ENCODE measurements at places on chromosomes 11 and 22.

- no peak for DNase-seq
These were observed 76.5 kb downstream of the C11orf91 start for GRCh38 chr11:33624083-33624482.

- DNase-seq, result no peak
These were observed 49.5 kb downstream of the VSIG10L2 start for GRCh38 chr11:125995313-125995712.

DNA sequence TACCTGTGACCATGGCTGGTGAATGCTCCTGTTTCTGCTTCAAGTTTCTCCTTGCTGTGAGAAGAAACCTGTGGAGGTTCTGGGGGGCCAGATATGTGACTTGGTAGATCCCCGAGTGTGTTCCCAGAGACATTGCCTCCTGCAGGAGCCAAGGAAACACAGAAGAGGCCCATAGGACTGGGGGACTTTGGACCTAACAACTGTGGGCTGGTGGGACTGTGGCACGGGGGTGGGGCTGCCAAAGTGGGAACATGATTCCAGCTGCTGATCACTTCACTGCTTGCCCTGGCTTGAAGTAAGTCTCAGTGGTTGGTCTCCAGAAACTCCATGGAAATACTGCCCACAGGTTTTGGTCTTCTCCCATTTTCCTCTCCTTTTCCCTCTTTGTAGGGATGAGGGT lies 4.1 kb upstream of the NR1H3 start:
- DNase-seq, result no peak

- no peak for DNase-seq
These were observed 531.8 kb upstream of the CADM1 start for GRCh38 chr11:116035977-116036376.

- no peak for DNase-seq
These were observed 29.7 kb upstream of the ACCSL start for GRCh38 chr11:44018127-44018521.

DNA sequence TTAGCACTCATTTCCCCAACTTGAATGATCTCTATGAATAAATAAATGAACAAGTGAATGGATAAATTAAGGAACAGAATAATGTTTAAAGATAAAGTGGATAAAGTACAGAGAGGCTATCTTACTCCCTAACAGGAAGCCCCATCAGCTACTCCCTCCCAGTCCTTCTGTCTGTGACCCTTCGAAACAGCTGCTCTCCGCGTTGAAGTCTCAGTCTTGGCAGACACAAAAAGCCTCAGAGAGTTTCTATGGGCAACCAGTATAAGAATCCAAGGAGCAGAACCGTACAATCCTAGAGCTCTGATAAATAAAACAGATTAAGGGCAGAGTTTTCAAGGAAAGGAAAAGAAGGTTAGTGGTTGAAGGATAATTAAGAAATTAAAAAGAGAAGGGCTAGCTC lies 35.0 kb downstream of the GUCY1A2 start:
- DNase-seq, result no peak

DNA sequence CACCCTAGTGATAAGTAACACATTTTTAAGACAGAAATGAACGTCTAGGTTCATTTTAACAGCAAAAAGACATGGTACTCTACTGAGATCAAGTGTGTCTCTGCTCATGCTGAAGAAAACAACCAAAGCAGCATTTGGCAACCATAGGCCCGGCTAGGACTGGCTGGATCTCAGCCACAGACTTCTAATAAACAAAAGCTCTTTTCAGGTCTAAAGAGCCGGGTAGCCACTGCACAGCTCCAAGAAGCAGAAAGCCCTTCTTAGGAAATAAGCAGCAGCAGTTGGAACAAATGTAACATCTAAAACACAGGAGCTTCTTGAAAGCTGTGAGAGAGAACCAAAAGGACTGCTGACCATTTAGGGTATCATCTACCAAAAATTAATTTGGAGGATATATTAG lies 37.6 kb downstream of the PITPNB start:
- no peak for DNase-seq

DNA sequence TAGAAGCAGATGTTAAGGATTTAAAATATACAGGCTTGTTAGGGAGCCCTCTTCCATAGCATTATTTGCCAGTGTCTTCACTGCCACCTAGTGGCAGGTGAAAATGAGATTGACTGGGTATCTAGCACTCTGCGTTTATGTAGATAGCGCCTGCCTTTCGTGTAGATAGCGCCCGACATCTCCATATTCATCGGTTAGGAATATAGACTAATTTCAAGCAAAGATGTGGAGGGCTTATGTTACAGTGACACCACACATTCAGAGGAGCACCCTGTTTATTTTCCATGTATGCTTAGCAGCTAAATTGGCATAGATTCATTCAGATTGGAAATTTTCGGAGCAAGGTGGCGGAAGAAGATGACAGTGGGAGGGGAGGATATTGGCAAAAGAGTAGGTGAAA lies 72.0 kb downstream of the SLC5A12 start:
- peak; percentile 44 for DNase-seq

- DNase-seq, result no peak
These were observed 73.6 kb downstream of the CSTPP1 start for GRCh38 chr11:47010179-47010578.

GRCh38 chr11:71504531-71504930 lies 22.5 kb upstream of the KRTAP5-7 start:
- DNase-seq, result no peak

GRCh38 chr11:16985297-16985696 lies 28.9 kb downstream of the PLEKHA7 start:
- no peak for DNase-seq

DNA sequence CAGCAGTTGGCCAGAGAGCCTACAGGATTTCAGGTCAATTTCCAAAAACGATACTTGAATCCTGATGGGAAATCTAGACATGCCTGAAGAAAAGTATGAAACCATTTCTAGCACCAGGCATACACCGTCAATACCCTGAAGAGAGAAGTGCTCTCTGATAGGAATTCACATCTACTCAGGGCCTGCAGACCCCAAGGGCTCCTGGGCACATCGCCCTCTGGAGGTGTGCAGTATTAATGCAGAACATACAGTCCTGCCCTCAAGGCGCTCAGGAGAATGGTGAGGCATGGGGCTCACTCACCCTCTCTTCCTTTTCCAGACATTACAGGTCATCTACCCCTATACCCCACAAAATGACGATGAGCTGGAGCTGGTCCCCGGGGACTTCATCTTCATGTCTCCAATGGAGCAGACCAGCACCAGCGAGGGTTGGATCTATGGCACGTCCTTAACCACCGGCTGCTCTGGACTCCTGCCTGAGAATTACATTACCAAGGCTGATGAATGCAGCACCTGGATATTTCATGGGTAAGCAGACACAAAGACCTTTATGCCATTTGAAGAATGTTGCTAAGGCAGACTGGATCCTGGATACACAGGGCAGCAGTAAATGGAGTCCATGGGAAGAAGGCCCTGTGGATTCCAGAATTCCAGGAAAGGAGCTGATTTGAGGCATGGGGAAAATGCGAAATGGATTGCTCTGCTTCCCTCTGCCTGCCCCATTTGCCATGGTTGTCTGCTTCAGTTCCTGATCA lies 49.3 kb upstream of the CRTAM start:
- no peak for DNase-seq

DNA sequence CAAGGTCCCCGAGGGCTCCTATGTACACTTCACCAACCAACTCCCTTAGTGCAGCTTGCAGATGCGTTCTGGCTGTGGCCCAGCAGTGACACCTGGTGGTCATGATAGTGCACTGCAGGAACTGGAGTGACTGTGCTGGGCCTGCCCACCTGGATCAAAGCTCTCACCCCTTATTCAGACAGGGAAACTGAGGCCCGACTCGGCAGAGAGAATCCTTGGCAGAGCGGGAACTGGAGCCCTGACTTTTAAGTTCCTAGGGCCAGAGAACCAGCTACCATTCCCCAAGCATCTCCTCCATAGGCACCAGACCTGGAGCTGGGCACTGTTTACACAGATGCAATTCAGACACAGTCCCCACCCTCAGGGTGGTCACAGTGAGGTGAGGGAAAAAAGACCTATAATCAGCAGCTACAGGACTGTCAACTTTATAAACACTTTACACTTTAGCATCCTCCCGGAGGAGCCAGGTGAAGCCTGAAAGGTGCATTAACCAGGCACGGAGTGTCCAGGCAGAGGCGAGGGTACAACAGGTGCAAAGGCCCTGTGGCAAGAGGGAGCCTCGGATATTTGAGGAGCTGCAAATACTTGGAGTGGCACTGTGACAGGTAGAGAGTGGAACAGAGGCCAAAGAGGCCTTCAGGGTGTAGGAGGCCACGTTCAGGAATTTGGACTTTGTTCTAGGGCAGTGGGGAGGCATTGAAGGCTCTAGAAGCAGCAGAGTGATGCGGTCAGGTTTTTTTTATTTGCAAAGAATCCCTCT lies 22.0 kb downstream of the RHBDD3 start:
- DNase-seq, result peak; percentile 41

DNA sequence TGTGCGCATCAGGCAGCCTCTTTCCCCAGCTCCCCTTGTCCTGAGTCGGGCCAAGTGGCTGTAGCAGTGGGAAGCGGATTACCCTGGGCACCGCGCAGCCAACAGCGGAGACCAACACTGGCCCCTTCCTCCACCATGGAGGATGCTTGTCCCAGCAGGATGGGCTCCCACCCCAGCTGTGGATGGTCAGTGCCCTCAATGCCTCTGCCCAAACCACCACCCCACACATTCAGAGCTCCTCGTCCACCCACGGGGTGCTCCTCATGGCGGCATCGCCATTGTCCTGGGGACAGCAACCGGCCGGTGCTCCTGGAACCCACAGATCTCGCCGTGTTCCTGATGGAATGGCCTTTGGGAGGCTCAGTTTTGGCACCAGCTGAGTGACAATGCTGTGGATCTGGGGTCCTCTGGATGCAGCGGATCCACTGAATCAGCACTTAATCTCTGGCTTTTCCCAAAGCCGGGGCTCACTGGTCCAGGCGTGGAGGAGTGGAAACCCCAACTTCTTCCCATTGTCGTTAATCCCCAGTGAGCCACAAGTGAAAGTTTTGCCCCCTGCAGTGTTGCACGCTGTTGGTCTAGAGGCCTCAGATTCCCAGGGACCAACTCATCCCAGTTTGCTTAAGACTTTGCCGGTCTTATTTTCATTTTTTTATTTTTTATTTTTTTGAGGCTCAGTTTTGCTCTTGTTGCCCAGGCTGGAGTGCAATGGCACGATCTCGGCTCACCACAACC lies 4.1 kb upstream of the B4GALNT4 start:
- DNase-seq, result no peak

DNA sequence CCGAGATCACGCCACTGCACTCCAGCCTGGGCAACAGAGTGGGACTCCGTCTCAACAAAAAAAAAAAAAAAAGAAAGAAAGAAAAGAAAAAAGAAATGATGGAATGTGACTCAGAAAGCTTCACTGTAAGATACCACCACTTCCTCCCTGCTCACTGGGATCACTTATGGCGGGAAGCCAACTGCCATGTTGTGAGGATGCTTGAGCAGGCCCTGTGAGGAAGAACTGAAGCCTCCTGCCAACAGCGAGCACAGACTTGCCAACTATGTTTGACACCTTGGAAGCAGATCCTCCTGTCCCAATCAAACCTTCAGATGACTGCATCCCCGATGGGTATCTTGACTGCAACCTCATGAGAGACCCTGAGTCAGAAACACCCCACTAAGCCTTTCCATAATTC lies 8.3 kb downstream of the SEC14L6 start:
- DNase-seq, result no peak

- no peak for DNase-seq
These were observed 23.8 kb upstream of the TOLLIP start for GRCh38 chr11:1333091-1333772.

DNA sequence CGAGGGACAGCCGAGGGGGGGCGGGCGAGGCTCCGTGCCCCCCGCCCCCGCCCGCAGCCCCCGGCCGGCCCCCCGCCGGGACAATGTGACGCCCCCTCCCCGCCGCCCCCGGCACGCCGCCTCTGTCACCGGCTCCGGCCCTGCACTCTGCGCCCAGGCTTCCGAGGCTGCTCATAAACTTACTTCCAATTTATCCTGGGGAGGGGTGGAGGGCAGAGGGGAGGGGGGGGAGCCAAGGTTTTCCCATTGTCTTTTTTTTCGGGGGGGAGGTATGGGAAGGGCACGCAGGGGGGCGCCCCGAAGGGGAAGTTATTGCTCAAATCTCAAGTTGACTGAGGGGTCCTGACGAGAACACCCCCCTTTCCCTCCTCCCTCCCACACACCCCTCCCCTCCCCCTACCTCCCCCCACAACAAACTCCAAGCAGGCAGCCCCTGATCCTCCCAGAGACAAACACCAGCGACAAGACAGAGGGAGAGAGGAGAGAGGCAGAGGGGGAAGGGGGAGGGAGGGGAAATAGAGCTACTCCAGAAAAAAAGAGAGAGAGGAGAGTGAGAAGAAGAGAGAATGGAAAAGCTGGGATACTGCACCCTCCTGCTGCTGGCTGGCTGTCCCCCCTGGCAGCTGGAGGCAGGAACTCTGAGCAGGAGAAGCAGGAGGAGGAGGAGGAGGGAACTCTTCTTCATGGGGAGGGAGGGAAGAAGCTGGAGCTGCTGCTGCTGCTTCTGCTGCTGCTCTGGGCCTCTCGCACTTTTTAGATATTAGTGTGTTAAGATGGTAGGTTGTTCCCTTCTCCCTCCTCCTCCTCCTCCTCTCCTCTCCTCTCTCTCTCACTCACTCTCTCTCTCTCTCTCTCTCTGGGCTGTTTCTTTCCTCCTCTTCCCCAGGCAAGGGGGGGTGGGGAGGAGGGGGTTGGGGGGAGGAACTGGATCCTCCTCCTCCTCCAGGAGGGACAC lies 631 bp downstream of the PHF21A start:
- DNase-seq, result peak; percentile 85

GRCh38 chr11:70402685-70403084 lies 4.4 kb downstream of the CTTN start:
- no peak for DNase-seq

GRCh38 chr11:46858920-46859546 lies 13.0 kb upstream of the CKAP5 start:
- no peak for DNase-seq

- DNase-seq, result peak; percentile 65
These were observed 4.7 kb downstream of the KLHL35 start for GRCh38 chr11:75428281-75428724.

DNA sequence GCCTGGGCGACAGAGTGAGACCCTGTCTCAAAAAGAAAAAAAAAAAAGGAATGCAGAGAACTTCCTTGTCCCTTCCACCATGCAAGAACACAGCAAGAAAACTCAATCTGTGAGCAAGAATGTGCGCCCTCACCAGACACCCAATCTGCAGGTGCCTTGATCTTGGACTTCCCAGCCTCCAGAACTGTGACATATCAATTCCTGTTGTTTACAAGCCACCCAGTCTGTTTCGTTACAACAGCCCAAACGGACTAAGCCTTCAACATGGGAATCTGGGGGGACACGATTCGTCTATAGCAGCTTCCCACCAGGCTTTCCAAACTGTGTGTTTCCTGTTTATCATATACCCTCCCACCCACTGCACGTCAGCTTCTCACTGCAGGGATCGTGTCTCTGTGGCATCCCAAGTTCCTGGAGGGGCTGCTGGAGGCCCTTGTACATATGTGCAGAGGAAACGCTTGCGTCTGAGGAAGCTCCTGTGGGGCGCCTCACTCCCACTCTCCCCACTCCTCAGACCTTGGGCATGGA lies 11.0 kb upstream of the PSMC3 start:
- no peak for DNase-seq
